KG1 (cell line): ENCODE measurements at places on chromosomes 2 and 18.
A peak's percentile ranks its signal among the peaks of the same experiment; 100 is the strongest.

GRCh38 chr2:219045937-219046550 is 4.7 kb upstream of the CFAP65 start:
- DNase-seq: peak; percentile 16

DNA sequence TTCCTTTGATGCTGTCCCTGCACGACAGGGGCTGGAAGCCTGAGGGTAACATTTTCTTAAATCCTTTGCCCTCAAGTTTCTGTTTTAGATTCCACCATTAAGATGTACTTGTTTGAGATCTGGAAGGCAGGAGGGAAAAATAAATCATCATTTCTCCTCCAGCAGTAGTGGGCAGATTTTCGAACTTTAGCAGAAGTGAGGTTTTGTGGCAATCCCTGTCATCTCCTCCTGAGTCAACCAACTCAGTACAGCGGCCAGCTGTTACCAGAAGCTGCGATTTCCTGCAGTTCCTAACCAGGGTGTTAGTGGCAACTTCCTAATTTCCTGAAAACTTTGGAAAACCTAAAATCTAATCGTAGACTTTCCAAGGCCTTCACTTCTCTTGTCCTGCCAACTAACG is 517.2 kb upstream of the ACVR2A start:
- DNase-seq: no peak

DNA sequence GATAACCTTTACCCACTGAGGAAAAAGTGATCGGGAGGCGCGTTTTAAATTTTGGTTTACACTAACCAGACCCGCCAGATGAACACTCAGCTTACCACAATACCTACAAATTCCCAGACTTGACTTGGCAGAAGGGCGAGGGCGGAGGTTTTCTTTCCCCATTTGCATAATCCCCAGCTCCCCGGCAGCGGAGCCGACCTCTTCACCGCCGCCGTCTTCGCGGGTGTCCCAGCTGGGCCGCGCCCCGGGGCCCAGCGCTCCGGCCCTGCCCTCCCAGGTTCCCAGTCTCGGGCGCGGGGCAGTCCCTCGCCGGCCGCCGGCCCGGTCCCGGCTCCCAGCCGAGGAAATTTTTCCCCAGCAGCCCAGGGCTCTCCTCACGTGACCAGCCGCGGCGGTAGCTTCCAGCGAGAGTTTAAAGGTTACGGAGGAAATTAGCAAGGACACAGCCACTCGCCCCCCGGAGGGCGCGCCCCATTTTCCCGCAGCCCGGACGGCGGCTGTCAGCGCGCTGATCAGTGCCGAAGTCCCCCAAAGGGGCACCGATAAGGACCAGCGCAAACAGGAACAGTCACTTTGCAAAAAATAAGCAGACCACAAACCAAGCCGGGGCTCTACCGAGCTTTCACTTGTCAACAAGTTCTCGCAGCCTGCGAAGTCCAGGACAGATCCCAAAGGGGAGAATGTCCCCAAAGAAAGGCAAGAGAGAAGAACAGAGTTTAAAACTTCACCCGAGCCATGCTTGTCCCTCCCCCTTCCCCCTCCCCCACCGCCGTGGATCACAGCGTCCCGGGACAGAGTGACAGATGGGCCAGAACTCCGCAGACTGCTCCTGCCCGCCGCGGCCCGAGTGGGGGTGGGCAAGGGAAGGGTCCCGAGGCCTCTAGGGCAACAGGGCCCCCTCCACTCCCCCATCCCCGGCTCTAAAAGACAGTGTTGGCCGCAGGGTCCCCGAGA is 1.3 kb upstream of the PRKCE start:
- DNase-seq: no peak

- no peak for DNase-seq
These were observed 112.8 kb downstream of the GULP1 start for GRCh38 chr2:188404341-188405004.
